ENCODE measurements at places on chromosomes 5 and 9.

GRCh38 chr5:176184608-176185132 lies 53.6 kb upstream of the SIMC1 start:
- DNase-seq = no peak

DNA sequence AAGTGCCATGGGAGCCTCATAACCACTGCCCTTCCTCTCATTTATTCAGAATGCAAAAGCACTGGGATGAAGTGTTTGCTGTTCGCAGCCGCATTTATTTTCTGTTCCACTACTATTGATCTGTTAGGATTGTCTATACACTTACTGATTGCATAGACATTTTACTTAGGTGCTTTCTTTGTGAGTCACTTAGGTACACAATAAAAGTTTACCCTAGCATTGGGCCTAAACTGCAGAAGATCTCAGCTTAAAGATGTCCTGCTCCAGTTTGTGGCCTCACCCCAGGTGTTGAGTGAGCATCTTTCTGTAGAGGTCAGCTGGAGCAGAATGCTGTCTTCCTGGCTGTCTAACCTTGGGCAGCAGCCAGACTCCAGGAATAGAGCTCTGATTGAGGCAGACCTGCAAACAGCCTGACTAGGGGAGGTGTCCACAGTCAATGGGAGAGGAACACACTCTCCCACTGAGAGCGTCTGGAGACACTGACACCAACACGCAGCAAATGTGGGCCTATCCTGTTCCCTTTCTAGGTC lies 54.0 kb downstream of the GPR21 start:
- DNase-seq = no peak

GRCh38 chr5:50855001-50855400 lies 188.6 kb downstream of the PARP8 start:
- DNase-seq = no peak

DNA sequence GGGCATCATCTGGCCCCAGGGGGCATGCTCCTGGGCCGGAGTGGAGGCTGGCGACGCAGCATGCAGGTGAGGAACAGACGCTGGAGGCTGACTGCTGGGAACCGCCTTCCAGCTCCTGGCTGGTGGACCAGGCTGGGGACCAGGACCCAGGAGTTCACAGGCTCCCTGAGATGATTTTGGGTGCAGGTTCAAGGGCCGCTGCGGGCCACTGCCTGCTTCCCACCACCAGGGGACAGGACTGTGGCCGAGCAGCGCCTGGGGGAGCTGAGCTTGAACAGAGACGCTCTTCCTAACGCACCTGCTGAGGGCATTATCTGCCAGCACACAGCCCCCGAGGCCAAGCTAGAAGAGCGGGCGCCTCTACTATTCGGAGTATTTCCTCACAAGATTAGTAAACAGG lies 132.1 kb upstream of the RAPGEF1 start:
- no peak for DNase-seq

GRCh38 chr5:96133341-96134079 lies 171.9 kb upstream of the ELL2 start:
- peak; percentile 65 for DNase-seq

- DNase-seq = no peak
Observed at GRCh38 chr9:137916540-137916939, 39.0 kb downstream of the CACNA1B start.

DNA sequence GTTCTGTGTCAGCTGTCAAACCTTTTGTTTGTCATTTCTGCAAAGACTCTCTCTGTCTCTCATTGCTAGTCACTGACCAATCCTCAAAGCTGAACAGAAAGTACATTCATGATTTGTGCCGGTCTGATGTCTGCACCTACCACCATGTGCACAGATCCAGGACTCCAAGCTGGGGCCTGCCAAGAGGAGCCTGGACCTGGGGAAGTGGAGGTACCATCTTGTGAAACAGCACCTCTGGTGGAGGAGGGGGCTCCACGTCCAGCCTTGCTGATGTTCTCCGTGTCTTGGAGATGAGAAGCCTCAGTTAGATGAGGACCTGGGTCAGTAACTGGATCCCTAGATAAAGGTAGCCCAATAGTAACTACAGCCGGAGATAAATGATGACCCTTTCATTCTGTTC lies 98.9 kb downstream of the TENT4A start:
- DNase-seq = no peak
